ENCODE measurements at places on chromosomes 7 and 10.

DNA sequence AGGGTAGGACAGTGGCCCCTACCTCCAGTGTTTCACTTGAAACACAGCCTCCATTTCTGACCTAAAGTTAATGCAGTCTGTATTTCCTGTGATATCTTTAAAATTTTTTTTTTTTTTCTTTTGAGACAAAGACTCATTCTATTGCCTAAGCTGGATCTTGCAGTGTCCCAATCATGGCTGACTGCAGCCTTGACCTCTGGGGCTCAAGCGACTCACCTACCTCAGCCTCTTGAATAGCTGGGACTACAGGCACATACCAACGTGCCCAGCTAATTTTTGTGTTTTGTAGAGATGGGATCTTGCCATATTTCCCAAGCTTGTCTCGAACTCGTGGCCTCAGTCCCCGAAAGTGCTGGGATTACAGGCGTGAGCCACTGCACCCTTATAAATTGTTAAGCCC lies 16.7 kb upstream of the MGAM2 start:
- no peak for DNase-seq

GRCh38 chr10:114541081-114541796 lies 116.8 kb downstream of the ABLIM1 start:
- no peak for DNase-seq

- DNase-seq = no peak
These were observed 468.1 kb downstream of the IPMK start for GRCh38 chr10:57799625-57800024.

- DNase-seq = no peak
These were observed 251.6 kb upstream of the MEOX2 start for GRCh38 chr7:15938115-15938514.

- no peak for DNase-seq
These were observed 28.8 kb downstream of the MIOS start for GRCh38 chr7:7595451-7595850.

- no peak for DNase-seq
These were observed 96.3 kb downstream of the OAT start for GRCh38 chr10:124322191-124322980.

DNA sequence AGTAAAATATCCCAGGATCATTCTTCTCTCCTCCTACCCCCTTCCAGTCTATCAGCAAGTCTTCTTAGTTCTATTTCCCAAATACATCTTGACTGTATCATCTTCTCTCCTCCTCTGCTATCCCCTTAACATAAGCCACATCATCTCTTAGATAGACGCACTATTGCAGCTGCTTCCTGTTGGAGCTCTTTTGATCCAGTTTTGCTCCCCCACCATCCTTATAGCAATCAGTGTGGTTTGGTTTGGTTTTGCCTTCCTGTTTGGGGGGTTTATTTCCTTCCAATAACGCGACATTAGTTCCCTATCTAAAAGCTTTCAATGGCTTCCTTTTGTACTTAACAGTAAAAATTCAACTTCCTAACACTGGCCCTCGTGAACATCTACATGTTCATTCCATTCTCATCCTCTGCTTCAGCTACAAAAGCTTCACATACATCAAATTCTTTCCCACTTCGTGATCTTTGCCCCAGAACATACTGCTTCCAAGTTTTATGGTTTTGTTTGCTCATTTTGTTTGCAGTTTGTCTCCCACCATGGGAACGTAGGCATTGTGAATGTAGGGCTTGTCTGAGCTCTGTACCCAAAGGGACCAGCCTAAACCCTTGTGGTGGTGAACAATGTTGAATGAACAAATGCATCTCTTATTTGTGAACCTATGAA lies 33.7 kb upstream of the PLXDC2 start:
- no peak for DNase-seq

DNA sequence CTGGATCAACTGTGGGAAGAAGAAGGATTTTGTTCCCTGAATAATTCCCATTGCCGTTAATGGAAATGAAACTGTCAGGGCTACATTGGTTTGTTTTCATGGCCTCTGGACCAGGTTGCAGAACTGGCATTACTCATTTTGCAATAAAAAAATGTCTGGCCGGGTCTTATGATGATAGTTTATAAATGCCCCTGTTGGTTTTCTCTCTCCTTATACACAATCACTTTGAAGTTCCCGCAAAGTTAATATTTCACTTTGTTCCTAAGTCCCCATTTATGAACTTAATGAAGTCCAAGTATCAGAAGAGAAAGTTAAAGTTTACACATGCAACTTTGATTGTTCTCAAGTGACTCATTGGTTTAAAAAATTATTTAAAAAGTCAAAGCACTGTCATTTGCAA lies 150.7 kb upstream of the PRR15 start:
- DNase-seq = no peak

GRCh38 chr7:356691-357462 lies 66.9 kb downstream of the FOXL3 start:
- DNase-seq = no peak

DNA sequence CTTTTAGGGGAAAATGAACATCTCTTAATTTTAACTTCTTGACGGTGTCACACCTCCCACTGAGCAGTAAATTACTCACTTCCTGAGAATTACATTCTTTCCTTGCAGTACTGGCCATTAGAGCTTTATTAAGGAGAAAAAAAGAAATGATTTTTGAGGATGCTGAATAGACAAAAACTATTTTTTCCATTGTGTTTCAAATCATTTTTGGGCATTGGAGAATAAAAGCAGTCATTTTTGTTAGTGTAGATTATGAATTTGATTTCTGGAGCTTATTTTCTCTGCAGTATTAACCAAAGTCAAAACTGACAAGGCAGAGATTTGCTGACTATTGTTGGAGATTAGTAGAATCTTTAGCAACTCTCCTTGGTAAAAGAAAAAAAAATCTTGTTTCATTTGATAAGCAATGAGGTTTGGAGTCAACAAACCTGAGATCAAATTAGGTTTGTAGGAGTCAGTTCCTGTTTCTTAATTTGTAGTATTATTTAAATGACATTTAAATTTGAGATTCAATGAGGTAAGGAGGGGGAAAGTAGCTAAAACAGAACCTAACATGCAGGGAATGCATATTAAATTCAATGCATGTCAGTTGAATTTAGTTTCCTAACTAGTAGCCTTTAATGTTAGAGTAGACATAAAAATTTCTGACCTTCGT lies 70.6 kb downstream of the AP3M1 start:
- DNase-seq = no peak

GRCh38 chr10:44805466-44806210 lies 105.5 kb upstream of the TMEM72 start:
- no peak for DNase-seq

- DNase-seq = no peak
These were observed 1.3 kb downstream of the INPP5A start for GRCh38 chr10:132538790-132539421.

DNA sequence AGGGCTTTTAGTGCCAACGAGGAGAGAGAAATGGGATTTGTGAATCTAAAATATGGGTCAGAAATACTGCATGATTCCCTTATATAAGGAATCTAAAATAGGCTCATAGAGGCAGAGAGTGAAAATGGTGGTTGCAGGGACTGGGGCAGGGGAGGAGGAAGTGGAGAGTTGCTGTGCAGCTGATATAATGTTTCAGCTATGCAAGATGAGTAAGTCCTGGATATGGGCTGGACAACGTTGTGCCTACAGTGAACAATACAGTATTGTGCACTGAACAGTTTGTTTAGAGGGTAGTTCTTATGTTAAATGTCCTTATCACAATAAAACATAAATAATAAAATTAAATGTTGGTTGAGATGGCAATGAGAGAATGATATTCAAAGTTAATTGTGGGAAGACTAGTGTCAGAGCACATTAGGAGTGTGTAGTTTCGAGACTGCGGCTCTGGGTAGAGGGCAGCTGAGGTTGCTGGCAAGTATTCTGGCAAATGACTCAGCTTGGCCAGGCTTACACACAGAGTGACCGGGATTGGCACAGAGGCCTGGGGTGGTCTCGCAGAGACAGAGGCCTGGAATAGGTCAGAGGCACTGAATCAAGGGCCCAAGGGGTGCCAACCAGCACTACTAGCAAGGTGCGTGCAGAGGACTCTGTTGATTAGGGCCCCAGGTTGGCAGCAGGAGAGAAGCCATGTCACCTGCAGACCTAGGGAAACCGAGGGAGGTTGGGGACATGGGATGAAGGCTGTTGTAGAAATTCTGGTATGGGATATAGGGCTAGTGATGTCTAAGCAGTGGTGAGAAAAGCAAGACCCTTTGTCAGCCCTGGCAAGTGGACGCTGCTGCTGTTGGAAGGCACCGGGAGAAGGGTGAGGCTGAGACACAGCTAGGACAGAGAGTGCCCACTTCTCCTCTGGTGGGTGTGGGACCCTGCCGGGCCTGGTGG lies 2.8 kb upstream of the DEPP1 start:
- no peak for DNase-seq

DNA sequence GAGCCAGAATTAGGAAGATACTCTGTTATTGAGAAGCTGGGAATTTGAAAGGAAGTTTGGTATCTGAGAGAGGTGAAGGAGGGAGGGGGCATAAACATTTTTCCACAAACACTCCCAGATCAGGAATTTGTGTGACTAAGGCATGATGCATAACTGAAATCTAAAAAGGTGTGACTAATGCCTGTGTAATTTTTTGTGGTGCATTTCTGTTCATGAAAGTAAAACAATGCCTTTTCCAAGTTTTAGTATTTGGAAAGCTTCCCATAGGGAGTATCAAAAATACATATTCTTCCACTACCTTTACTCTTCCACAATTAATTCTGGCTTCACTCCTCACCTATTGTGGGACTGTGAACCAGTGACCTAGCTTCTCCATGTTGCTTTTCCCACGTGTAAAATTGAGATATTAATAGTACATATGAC lies 56.4 kb upstream of the CAV2 start:
- DNase-seq = no peak

- no peak for DNase-seq
These were observed 218.3 kb downstream of the FAM107B start for GRCh38 chr10:14556285-14556956.

- no peak for DNase-seq
These were observed 12.5 kb downstream of the NPS start for GRCh38 chr10:127561647-127562046.

GRCh38 chr10:104299031-104299904 lies 30.3 kb downstream of the GSTO2 start:
- DNase-seq = no peak

GRCh38 chr7:54112567-54112966 lies 429.6 kb upstream of the VSTM2A start:
- DNase-seq = no peak

DNA sequence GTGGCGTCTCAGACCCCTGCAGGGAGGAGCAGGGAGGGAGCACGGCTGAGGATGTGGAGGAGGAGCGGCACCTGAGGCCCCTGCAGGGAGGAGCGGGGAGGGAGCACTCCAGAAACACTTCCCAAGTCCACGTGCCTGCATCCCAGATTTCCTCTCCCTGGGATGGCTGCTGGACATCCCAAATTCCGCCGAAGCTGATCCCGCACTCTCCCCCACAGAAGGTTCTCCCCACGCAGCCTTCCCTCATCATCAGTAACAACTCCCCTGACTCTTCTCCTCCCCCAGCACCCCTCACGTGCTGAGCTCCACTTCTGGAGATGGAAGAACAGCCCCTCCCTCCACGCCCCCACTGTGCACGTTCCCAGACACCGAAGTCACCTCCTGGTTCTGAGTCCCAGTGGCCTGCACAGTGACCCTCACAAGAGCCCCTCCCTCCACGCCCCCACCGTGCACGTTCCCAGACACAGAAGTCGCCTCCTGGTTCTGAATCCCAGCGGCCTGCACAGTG lies 17.8 kb upstream of the FOXL3 start:
- DNase-seq = no peak

GRCh38 chr7:65477326-65477725 lies 103.7 kb downstream of the ZNF92 start:
- DNase-seq = no peak

DNA sequence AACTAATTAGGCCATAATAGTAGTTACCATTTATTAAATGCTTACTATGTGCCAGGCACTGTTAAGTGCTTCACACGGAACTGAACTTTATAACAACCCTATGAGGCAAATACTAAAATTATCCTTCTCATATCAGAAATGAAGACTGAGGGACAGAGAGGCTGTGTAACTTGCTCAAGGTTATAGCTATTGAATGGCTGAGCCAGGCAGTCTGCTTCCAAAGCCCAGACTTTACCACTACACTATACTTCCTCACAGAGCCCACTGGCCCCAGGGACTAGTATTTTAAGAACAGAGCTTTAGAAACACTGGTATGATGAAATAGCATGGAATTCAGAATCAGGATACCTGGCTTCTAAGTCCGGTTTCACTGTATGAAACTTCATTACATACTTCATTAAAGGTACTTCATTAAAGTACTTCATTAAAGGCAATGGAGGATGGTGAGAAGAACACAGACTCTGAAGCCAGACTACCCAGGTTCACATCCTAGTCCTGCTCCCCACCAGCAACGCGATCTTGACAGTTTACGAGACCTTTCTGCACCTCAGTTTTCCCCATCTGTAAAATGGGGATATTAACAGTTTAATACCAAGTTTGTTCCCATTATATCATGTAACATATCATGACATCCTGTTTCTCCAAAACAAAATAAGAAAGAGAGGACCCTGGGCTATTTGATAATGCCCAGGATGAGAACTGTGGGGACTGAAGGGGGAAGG lies 19.6 kb downstream of the ANXA11 start:
- DNase-seq = no peak

GRCh38 chr7:2830609-2831376 lies 13.3 kb downstream of the GNA12 start:
- no peak for DNase-seq

- no peak for DNase-seq
These were observed 40.5 kb downstream of the RCC1L start for GRCh38 chr7:75033064-75033463.

DNA sequence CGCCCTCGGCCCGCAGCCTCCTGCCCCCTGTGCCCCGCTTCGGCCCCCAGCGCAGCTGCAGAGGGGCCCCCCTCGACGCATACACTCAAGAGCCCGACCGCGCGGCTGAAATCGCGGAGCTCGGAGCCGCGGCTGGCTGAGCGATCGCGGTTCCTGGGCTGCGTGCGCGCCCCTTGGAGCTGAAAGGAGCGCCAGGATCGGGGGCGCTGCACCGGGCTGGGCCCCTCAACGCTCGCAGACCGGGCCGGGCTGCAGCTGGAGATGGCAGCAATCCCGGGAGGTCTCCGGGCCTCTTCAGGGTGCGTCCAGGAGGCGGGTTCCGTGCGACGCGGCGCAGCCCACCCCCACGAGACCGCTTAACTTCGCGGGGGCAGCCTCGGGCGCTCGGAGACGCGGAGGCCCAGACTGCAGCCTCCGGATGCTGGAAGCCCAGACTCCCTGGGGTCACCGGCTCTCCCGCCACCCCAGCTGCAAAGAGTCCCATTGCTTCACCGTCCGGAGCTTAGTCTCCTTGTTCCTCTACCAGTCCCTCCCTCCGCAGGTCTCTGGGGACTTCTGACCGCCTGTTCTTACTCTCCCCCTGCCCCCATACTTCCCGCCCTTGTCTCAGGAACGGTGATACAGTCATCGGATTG lies 73.0 kb upstream of the LRRC4 start:
- DNase-seq = no peak
